ENCODE measurements at places on chromosomes 2 and 18.

DNA sequence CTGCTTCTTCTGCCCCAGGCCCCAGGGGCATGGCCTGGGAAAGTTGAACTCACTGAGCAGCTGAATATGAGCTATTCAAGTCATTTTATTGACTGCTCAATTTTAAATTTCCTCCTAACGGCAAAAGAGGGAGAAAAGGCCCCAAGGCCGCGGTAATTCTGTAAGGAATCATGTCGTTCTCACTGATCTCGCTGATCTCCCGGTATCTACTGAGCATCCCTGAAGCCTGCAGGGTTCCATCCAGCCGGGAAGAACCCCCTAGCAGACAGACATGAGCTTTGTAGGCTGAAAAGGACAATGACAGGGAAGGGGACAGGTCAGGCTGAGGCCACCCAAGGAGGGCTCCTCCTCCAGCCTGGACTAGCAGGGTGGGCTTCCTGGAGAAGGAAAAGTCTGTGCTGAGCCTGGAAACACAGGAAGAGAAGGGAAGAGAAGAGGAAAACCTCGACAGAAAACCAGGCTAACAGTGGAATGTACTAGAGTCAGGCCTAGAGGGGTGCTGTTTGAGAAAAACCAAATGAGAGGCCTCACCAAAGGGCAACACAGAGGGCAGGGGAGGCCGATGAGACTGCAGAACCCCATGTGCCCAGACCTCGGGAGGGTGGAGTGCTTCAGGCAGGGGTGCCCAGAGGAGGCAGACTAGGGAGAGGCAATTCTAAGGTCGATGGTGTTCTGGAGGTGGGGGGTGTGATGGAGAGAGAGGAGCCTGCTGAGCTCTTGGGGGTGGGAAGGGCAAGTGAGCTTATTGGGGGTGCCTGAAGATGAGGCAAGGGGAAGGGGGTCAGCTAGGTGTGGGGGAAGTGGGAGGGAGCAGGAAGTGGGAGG lies 2.9 kb upstream of the NPPC start:
- DNase-seq, result no peak

DNA sequence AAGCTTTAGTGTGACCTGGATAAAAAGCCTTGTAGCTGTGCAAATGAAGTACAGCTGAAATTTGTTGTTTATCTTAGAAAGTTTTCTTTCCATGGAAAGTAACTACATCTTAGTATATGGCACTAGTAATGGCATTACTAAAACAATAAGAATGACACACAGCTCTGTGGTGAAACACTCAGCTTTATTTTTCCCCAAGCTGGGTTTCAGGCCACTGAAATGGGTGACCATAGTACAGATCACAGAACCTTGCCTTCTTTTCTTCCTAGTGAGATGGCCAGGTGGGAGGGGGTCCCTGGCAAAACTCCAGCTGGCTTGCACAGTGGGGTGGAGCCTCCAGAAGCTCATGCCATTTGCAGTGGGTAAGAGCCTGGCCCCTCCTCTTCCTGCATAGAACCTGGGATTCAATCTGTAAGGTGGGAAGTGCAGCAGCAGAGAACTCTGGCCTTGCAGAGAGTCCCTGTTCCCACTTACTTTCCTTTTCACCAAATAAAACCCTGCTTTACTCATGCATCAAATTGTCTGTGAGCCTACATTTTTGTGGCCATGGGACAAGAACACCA lies 17.6 kb upstream of the GRP start:
- DNase-seq, result no peak

- no peak for DNase-seq
Measured at GRCh38 chr18:68435581-68435980, 279.3 kb downstream of the TMX3 start.

DNA sequence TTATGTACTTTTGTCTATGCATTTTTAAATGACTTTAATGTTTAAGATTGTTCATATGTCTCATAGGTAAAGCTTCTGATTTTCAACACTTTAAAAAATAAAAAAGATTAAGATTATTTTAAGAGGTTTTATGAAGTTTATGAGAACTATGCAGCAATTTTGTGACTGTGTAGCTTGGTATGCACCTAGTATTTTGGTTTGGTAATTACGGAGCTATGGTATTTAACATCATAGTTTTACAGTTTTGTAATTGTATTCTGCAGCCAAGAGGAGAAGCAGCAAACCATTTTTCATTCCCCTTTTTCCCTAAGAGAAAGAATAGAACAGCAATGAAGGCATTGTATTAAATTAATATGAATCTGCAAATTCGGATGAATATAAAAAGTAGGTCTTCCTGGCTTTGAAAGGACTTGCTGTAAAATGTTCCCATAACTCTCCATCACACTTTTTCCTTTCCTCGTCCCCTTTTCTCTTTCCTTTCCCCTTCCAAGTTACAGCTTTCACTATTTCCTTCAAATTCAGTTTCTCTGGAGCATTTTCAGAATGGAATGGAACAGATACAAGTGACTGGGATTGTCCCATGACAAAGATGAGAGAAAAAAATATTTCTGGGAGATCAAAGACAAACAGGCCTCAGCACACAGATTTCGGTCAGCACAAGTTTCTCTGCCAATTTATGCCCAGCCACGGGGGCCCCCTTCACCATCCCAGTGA lies 26.1 kb upstream of the PIEZO2 start:
- DNase-seq, result no peak

DNA sequence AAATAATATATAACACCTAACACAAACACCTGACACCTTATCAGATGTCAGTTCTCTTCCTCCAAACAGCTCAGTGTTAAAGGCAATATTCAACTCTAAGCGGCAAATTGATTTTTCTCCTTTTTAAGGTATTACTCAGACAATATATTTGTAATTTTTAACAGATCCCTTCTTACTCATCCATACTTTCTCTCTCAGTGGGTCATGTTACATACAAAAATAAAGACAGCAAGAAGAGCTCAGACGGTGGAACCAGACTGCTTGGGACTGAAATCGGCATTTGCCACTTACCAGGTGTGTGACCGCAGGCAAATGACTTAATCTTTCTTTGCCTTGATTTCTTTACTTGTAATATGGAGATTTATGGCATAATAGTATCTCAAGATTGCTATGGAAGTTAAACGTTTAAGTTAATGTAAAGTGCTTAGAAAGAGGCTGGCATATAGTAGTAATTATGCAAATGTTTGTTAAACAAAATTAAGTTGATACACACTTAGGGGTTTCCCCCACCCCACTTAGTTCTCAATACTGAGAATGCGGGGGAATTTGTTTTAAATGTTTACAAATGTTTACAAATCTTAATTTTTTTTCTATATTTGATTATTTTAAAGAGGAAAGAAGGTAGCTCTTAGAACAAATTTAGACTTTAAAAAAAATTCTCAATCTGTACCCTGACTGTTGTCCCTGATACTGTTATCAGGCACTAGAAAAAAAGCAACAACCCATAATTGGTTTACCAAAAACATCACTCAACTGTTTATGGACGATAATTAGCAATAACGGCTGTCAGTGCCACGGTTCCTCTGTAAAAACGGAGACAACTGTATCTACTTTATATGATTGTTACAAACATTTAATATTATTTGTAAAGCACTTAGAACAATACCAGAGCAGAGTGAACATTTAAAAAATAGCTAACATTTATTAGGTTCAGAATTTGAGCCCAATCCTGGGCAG lies 25.6 kb downstream of the MAP3K2 start:
- DNase-seq, result no peak

DNA sequence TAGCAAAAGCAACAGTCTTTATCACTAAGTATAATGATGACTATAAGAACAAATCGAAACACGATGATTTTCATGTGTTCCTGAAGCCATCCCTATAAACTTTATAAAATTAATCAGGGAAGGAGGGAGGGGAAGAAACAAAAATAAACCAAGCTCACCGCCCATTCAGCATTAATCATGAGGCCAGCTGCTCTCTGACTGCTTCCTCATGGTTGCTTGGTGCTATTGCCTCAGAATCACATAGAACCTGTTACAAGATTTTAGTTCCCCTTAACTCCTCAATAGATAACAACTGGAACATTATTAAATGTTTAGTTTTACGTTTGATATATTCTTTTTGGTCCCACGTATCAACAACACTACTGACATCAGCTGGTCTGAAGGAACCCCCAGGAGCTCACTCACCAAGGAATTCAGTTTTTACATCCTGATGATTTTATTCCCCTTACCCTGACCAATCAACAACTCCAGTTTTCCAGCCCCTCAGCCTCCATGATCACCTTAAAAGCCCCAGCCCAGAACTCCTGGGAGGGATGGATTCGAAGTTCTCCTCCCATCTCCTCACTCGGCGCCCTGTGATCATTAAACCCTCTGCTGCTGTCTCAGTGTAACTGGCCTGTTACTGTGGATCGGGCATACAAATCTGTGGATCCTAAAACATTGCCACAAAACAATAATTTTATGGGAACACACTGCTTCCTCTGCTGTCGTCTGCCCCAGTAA lies 10.6 kb upstream of the HNRNPLL start:
- DNase-seq, result peak; percentile 81

DNA sequence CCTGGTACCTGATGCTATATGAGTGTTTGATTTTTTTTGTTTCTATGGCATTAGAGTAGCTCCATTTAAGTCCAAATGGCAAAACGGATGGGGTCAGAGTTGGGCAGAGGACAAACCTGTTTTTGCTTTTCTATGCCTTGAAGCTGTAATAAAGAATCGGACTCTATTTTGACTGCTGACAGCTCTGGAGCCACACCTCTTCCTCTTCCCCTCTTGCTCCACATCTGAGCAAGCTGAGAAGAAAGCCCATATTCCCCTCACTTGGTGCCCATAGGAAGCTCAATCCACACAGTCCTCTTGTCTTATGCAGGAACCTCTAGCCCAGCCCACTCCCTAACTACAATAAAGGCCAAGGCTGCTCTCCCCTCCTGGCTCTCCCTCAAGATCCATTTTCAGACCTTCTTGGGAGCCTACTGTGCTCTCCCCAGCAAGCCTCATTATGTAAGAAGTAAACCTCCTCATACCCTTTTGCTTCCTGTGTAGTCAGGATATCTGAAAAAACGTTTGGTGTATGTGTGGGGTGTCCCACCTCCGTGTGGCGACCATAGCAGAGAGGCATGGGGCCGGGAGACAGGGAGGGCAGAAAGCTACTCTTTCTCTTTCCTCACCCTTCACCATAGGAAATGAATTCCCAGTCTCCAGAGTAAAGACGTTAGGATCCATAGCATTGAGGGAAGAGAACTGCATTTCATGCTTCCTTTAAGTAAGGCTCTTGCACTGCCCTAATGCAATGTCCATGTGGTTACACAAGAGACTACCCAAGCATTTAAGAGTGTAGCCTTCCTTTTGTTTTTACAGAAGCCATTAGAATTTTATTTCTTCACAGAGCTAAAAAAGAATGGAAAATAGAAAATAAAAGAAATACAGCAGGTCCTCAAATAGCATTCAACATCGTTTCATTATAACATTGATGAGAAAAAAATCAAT lies 41.9 kb upstream of the RAPGEF4 start:
- DNase-seq, result peak; percentile 82

GRCh38 chr2:5713101-5713500 lies 20.9 kb downstream of the SOX11 start:
- no peak for DNase-seq

DNA sequence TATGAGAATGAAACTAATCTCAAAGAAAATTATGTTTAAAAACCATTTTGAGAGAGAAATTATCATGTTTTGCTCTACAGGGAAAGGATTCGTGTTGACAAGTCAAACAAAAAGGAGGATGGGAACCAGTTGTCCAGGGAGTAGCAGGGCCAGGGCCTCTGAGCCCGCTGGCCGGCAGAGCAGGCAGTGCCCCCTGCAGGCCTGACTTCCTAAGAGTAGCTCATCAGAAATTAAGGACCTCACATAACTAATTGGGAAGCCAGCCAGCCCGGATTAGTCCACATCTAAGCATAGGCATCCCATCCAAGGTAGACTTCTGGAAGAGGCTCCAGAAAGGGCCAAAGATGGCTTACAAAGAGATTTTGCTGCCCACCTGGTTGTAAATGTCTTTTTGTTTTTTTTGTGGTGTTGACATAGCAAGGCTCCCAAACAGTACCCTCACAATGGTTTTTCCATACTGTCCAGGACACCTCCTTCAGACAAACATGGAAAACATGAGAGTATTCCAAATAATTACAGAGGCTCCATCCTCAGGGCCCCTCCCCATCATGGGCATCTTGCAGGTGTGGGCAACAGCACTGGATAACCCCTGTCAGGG lies 241.2 kb upstream of the TANK start:
- peak; percentile 70 for DNase-seq

DNA sequence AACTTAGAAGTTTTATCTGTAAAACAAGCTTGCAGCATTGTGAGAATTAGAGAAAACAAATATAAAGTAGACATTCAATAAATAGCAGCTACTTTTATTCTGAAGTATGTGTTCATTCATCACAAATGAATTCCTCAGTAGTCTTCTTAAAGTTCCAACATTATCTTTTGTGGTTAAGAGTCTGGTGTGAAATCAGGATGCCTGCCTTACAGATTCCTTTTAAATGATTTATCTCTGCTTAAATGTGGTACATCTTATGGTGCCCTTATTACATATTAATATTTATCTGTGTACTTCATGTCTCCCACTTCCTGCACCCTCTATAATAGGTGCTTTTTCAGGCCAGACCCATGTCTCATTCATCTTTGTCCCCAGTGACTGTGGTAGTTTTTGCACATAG lies 595.0 kb downstream of the STK39 start:
- no peak for DNase-seq

DNA sequence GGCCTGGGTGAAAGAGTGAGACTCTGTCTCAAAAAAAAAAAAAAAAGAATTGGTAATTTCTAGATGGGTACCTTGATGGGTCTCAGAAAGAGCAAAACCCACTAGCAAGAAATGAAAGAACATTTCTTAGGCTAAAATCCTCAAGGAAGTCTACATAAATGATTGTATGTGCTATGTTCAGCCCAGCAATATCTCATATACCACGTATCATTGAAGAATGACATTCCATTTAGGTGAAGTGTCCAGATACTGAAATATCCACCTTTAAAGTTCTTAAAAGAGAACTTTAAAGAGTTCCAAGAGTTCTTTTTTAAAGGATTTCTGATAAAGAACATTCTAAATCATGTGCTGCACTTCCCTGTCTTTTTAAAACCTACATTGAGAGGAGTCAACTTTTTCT lies 19.2 kb downstream of the NRP2 start:
- no peak for DNase-seq
